ENCODE measurements at places on chromosomes 11 and 22.

- DNase-seq, result peak; percentile 28
Measured at GRCh38 chr11:62048100-62048499, 75.7 kb upstream of the INCENP start.

GRCh38 chr22:17637490-17638181 lies 921 bp upstream of the BCL2L13 start:
- no peak for DNase-seq

- DNase-seq, result peak; percentile 28
Measured at GRCh38 chr22:38919631-38920190, 37.7 kb upstream of the APOBEC3A start.

DNA sequence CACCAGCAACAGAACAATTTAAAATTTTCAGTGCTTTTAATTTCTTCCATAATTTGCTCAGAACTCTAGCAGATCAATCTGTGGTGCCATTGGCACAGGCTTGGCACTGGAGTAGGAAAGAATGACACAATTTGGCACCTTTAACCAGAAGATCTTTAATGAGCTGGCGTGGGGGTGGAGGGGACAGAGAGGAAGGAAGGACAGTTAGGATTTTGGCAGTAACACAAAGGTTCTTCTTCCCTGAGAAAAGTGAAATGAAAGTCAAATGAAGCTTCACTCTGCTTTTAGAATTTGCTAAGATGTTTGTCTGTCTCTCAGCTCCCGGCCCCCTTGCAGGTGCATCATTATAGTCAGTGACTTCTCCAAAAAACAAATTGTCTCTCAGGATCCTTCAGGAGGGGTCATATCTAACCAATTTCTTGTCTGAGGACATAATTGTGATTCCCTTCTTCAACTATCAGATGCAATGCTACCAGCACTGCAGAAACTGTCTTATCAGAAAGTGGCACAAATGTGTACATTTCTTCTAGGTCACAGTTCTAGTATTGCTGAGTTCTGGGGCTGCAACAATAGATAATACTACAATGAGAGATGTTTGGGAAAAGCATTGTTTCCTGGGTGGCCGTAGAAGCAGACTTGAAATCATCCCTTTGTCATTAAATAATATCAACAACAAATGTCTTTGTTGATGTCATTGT lies 66.8 kb downstream of the CSTPP1 start:
- DNase-seq, result no peak

- DNase-seq, result no peak
Measured at GRCh38 chr11:115390441-115390840, 113.8 kb downstream of the CADM1 start.

GRCh38 chr11:111696556-111696955 lies 69.6 kb downstream of the PPP2R1B start:
- DNase-seq, result peak; percentile 35

DNA sequence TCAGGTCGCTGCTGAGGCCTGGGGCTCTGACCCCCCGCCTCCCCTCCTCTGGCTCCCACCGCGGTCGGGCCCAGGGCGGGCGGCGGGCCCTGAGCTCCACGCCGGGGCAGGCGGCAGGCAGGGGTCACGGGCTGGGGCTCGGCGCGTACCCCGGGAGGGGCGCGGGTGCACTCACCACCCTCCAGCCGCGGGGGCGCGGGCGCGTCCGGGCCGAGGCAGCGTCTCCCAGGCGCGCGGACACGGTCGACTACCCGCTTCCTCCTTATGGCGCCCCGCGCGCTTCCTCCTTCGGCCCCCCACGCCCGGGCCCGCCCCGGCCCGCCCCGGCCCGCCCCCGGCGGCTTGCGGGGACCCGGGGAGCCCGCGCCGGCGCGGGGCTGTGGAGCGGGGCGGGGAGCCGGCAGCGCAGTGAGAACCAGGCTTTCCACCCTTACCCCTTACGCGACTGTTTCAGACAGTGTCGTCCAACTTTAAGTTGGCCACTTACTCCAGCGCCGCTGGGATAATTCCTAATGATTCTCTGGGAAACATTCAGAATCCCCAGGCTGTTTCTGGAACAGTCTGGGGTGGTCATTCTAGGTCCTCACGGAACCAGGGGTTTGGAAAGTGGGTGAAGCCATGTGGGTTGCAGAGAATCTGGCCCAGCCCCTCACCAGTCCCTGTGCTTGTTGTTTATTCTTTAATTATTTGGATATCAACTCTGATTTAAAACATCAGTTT lies at the start of gene BID:
Gene BID, minus strand, starts transcription at position 264 of the 720 bp plus-strand sequence. CDS start 24,353 bp downstream, outside the sequence.
- no peak for DNase-seq

- DNase-seq, result no peak
Measured at GRCh38 chr11:66220566-66220935, 47.9 kb upstream of the RAB1B start.

DNA sequence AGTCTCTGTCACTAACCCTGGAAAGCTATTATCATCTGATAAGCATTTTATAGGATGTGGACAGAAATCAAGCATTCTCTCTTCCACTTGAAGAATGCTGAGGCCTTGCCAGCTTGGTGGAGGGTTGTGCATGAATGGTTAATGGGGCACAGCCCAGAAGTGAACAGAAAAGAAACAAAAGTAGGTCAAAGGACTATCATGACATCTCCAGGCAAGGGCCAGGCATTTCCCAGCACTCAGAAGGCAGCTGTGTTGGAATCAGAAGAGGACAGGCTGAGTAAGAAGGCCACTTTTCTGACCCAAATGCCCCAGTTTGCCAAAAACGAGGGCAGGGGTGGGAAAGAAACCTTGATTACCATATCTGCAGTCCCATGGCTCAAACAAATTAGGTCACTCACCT lies 12.4 kb downstream of the TENM4 start:
- DNase-seq, result peak; percentile 23

Data from fibroblast of the aortic adventitia (primary cell).